K562 (cell line): ENCODE measurements at places on chromosomes 13 and 19. TPM values are rescaled to one million over a fixed set of nuclear protein-coding genes. Genes with fewer than 3 reads are reported as not detected.

DNA sequence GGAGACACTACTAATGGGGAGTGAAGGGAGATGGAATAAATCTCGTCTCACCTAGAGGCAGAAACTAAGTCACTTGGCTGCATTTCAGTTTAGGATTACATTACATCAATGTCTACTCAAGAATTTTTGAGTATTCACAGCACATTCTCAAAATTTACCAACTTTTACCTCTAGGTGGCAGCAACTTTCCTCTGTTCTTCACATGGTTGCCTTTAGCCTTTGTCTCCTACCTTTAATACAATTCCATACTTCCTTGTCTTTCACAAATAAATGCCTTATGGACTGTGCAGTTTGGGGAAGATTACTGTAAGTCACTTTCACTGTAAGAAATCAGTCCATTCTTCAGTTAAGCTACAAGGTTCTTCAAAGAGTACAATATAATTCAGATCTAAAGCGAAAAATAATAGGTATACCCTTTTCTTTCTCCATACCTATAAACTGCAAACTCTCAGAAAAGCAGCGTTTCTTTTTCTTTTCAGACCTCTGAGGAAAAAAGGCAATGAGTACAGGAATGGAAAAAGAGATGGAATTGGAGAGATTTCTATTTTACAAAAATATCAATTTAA is 379.4 kb downstream of the KLF12 start:
- H3K27ac ChIP-seq, result no peak overlapping the region
- no peaks in the 10 kb centered on the region for H3K36me3 ChIP-seq
- H3K4me1 ChIP-seq, result no peaks in the 10 kb centered on the region
- H3K27me3 ChIP-seq, result no peaks in the 10 kb centered on the region
- DNase-seq, result peak; percentile 14

GRCh38 chr19:35852029-35852780 is at the start of gene NPHS1:
TSS of gene NPHS1 (minus strand) at chr19:35852504. CDS start at chr19:35851837, 667 bp downstream.
- H3K27ac ChIP-seq, result no peak within 1 kb of the TSS
- peaks cover 79% of the 10 kb centered on the region for H3K27me3 ChIP-seq
- peaks cover 29% of the 10 kb centered on the region for H3K4me1 ChIP-seq
- no peak within 1 kb of the TSS for H3K4me3 ChIP-seq
- no peak for DNase-seq

GRCh38 chr13:32894589-32895001 is 121.6 kb upstream of the KL start:
- no peaks in the 10 kb centered on the region for H3K4me1 ChIP-seq
- no peak overlapping the region for H3K4me3 ChIP-seq
- H3K27ac ChIP-seq, result no peak overlapping the region
- DNase-seq, result no peak

SSC5D gene
- 0.67 and 0.71 TPM in 2 replicates for total RNA-seq
